Stimulated activated CD4-positive, alpha-beta T cell treated with anti-CD3 and anti-CD28 coated beads, Interleukin-2, amount 100 ng/mL, for 24 hours (primary cell): ENCODE measurements at places on chromosomes 12 and 14.

- no peak for DNase-seq
Measured at GRCh38 chr12:63822352-63822751, 22.1 kb upstream of the SRGAP1 start.

DNA sequence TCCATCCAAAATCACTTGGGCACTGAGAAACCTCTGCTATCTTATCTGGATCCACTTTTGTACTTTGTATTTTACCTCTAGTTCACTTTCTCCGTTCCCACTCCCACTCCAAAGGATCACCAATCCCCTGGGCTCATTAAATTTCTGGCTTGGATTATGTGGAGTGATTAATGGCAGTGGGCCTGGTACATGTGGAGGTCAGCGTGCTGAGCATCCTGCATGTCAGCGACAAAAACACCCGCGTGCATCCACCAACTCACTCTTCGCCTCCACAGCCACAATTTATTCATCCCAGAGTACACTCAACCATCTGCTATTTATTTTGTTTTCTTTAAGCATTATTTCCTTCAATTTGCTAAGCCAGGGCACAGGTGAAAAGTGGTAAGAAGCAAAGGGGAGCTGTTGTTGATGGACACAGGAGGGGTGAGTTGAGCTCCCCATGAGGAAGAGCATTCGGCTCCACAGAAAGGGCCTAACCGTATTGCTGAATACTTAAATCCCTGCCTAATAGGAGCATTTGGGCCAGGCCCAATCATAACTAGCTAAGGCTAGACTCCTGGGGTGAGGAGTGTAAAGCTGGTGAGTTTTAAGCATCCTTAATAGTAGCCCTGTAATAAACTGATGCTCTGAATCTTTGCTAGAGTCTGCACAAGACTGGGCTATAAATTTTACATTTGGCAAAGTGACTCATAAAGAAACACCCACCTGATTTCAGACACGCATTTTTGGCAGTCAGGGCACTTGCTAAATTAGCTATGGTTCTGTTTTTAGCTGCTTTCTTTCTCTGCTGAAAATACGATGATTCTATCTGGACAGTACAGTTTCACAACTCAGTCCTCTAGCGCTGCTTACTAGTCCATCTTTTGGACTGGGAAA is 137.8 kb downstream of the SLC25A21 start:
- DNase-seq, result no peak

GRCh38 chr12:51887476-51888315 is at the start of gene ANKRD33:
Gene ANKRD33 (plus strand): TSS chr12:51888103. CDS start chr12:51888187, 84 bp downstream.
- peak; percentile 24 for DNase-seq

- DNase-seq, result no peak
Measured at GRCh38 chr12:74641694-74642093, 104.1 kb downstream of the ATXN7L3B start.

DNA sequence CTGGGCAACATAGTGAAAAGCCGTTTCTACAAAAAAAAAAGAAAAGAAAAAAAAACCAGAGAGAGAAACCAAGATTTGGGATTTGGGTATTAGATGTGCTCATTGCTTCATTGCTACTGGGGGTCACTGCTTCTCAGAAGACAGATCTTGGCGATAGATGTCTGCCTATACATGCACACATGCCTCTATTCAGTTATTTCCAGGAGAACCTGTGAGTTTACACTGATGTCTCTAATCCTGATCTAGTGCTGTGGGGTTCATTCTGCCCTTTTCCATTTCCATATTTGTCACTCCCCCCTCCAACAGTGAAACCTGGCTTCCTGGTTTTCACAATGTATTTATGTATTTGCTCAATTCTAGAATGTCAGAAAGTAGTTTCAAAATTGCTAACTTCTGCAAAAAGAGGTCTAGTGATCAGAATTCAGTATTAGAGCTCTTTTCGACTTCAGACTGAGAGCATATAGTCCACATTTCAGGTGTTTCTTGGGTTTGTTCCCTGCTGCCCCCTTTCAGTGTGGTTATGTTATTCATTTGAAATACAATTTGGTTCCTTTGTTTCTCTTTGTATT is 111.0 kb downstream of the SLC25A47 start:
- DNase-seq, result no peak
